Mesothelial cell of epicardium (in vitro differentiated cells): ENCODE measurements at places on chromosomes 3 and 15. TPM values are rescaled to one million over a fixed set of nuclear protein-coding genes. Genes with fewer than 3 reads are reported as not detected.

Gene SLC2A2
- not detected in 3 replicates for total RNA-seq

DNA sequence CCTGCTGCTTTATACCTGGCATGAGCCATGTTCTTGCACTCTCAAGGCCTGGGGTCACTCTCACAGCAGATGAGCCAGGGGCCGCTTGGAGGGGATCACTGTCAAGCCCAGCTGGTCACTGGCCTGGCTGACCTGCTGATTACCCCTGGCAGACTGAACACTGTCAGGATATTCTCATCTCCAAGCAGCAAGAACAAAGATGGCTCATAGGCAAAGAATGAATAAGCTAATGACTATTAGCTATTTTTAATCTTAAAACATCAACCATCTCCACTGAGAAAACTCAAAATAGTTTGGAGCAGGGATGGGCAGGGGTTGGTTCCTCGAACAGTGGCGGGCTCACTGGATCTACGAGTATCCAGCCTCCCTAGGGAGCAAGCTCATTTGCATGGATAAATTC lies 64.4 kb upstream of the ACAN start:
- no peak for DNase-seq

DNA sequence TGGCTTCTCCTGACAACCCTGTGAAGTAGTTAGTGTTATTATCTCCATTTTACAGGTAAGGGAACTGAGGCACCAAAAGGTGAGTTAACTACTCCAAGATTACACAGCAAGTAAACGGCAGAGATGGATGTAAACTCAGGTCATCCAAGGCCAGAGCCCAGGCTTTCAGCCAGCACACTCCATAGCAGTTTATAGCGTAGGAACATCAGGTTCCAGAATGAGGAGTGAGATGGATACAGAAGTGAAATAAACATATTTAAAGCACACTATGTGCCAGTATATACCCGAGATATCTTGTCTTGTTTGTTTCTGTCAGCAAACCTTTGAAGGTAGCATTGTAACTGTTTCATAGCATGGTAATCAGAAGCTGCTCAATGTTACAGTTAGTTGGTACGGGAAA lies 279.0 kb downstream of the OXSM start:
- DNase-seq = no peak

GRCh38 chr3:34248352-34248751 lies 449.9 kb downstream of the PDCD6IP start:
- DNase-seq = no peak

DNA sequence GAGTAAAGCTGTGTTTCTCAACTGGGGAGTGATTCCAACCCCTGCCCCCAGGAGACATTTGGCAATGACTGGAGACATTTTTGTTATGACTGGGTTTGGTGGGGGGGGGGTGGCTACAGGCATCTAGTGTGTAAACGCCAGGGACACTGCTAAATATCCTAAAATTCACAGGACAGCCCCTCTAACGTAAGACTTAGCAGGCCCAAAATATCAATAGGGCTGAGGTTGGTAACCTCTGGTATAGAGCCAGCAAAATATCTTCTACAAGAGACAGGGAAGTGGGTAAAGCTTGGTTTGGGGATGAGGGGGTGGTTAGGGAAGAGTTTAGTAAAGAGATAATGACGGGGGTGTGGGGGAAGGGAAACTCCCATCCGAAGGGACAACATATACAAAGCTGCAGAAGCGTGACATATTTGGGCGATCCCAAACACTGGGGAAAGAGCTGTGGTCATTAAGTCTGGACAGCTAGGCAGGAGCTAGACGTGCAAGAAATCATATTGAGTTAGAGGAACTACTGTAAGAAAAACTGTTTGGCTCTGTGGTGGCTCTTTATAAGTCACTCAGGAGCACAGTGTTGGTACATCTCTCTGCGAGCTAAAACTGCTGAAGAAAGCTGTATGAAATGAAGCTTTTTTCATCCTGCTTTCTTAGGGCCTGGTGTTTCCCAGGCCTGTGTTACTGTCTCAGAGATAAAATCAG lies 697 bp upstream of the TRIM69 start:
- DNase-seq = no peak

DNA sequence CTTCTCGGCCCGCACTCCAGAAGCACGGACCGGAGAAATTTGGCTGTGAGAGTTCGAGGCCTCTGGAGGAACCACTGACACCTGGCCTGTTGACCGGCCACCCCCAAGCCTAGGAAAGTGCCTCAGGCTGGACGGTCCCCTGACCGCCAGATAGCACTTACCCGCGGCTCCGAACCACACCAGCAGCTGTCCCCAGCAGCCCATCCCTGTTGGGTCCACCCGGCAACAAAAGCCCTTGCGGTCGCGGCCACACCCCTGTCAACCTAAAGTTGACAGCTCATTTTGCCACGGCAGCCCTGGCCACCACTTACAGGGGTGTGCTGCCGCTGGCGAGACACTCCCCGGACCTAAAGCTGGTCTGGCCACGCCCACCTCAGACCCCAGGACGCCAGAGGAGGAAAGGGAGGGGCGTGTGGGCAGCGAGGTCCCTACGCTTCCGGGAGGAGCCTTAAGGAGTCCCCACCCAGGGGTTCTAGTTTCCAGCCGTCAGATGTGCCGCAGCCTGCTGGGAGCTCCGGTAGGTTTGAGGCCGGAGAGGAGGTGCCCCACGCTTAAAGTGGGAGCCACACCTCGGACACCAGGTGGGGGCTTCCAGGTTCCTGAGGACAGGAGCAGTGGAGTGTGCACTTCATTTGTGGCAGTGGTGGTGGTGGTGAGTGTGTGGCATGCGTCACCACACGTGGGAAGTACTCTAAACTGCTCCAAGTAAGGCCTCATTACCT lies at the start of gene LTK:
Gene LTK, minus strand, starts transcription at position 322 of the 722 bp plus-strand sequence. Its CDS starts 118 bp downstream, at position 204.
- DNase-seq = no peak

DNA sequence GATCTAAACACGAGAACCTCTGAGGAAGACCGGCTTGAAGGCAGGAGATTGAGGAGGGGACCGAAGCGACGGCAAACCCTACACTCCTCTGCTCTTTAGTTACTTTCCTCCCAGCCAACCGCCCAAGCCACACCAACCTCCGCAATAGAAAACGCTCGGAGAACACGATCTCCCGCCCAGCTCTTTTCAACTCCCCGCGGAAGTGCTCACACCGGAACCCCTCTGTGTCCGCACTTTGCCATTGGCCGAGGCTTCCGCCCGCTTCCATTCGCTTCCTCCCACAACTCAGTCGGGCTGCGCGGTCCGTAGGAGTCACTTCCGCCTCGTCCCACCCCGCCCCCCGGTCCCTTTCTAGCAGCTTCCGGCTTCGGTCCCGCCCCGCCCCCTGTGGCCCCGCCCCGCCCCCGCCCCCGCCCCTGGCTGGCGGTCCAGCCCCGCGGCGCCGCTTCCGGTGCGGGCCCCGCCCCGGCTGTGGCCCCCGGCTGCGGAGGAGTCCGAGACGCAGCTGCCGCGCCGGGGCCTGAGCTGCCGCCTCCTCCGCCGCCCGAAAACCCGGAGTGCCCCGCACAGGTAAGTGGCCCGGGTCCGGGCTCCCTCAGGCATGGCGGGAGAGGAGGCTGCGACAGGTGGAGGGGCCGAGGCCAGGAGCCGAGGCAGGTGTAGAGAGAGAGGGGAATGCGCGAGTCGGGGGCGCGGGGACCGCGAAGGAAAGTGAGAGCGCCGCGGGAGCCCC lies at the start of gene ARID3B:
Gene ARID3B, plus strand, starts transcription at position 460 of the 733 bp plus-strand sequence. CDS start 2,717 bp downstream, outside the sequence.
- DNase-seq = peak; percentile 92

DNA sequence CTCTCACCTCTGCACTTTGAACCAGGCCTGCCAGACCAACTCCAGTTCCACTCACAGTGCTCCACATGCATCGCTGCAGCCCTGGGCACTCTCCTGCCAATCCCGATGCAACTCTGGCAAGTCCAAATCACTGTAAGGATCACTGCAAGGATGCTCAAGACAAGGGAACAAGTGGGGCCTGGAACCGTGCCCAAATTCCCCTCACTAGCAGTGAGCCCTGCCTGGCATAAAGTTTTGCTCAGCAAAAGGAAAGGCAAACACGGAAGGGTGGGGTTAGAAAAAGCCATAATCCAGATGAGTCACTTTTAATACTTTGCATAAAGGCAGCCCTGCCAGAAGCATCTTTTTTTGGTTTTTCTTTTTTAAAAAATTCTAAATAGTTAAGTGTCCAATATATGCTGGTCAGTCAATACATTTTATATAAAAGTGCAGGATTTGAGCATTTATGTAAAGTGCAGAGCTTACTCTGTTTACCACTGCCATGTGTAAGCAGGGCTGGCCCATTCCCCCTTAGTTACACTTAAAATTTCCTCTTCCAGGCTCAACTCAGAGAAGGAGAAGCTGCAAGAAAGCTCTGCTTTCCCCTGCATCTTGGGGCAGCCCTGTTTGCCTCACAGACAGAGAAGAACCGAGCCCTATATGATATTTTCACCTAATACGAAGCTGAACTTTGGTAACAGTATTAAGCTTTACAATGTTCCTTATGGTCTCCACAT lies 102.2 kb downstream of the CD47 start:
- DNase-seq = no peak

GRCh38 chr3:150319900-150320299 lies 88.2 kb upstream of the TSC22D2 start:
- DNase-seq = no peak

DNA sequence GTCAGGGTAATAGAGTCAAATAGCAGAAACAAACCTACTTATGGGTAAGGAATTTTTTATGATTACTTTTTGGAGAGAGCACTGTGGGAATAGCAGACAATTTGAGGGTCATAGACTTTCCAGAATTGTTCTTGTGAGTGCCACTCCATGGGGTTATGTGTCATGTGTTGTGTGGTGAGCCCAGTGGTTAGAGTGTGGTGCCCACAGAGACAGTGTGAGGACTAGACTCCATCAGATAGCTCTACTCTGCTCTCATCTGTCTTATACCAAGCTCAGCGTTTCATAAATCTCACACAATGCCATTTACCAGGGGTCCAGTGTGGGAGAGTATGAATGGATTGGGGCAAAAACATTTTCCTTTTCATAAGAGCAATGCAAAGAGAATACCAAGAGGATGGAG lies 188.9 kb downstream of the AGBL1 start:
- DNase-seq = no peak

GRCh38 chr3:13772321-13772745 lies 107.5 kb downstream of the WNT7A start:
- DNase-seq = no peak

DNA sequence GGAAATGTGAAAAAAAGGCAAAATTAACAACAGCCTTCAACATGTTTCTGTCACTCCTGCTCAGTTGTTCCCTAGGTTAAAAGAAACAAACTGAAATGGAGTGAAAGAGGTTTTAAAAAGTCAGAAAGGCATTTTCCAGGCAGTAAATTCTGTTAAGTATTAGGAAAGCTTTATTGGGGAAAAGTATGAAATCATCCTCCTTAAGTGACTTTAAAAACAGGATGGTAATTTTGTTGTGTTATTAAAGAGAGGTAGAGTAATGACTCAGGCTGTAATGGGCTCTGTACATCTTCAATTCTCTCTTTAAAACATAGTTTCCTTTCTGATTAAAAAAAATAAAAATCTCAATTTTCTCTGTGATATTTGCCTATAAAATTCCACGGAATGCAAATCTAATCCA lies 81.1 kb downstream of the OTOL1 start:
- no peak for DNase-seq

DNA sequence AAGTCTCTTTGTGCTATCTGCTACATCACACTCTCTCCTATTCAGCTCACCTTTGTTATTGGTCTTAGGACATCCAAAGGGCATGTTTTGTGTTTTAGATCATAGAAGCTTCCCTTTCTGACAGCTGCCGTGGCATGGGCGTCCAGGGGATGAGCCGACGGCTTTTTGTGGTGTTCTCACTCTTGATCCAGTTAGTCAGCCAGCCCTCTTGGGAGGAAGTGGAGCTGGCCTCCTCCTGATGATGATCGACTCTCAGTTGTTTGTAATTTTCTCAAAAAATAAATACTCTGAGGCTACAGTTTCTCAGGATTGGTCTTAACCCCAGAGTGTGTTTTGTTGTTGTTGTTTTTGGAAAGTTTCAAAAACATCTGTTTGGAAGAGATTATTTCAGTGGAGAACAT lies 34.4 kb downstream of the BOC start:
- no peak for DNase-seq

GRCh38 chr3:16759227-16759903 lies 125.4 kb upstream of the PLCL2 start:
- no peak for DNase-seq

Gene CALML4
- 8.3 to 10.2 TPM (median 8.4 TPM) in 3 replicates for total RNA-seq

Gene PLCH1
- total RNA-seq = 1.0 to 1.3 TPM (median 1.2 TPM) in 3 replicates

Gene PLS1
- total RNA-seq = 7.2 to 7.5 TPM (median 7.3 TPM) in 3 replicates

DNA sequence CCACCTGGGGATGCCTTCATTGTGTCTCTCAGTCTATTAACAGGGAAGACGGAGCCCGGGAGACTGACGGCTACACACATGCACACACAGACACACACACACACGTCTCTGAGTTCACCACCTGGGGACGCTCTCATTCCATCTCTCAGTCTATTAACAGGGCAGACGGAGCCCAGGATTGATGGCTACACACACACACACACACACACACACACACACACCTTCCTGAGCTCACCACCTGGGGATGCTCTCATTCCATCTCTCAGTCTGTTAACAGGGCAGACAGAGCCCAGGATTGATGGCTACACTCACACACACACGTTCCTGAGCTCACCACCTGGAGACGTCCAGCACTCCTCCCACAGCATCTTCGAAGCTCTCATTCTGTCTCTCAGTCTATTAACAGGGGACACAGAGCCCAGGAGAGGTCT lies 143.9 kb downstream of the OR4M2 start:
- DNase-seq = peak; percentile 33

DNA sequence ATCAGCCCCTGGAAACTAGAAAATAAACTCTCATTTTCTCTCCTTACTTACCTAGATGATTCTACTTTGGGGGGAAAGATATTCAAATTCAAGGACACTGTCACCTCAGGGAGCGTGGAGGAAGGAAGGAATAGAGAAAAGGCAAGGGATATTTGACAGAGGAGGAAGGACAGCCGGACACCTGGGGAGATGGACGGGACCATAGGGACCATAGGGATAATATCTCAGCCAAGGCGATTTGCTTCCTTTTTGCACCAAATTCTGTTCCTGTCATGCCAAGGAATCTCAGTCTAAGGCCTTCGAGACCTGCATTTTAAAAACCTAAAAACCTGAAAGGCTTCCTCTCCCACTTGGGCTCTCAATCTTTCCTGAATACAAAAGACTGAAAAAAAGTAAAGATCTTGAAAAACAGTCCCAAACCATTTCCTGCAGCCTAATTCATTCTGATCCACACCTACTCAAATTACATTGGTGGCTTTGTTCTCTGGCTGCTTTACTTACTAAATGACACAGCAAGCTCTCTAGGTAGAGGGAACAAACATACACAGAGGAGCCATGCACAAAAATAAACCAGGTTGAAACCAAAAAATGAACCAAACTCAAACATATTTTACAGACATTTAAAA lies 73.9 kb upstream of the SLC24A5 start:
- DNase-seq = no peak

Gene TEX55
- total RNA-seq = not detected in 3 replicates

Gene AP3B2
- total RNA-seq = 1.3 to 2.5 TPM (median 2.4 TPM) in 3 replicates

- no peak for DNase-seq
Measured at GRCh38 chr3:137766041-137766875, 2.1 kb downstream of the SOX14 start.

DNA sequence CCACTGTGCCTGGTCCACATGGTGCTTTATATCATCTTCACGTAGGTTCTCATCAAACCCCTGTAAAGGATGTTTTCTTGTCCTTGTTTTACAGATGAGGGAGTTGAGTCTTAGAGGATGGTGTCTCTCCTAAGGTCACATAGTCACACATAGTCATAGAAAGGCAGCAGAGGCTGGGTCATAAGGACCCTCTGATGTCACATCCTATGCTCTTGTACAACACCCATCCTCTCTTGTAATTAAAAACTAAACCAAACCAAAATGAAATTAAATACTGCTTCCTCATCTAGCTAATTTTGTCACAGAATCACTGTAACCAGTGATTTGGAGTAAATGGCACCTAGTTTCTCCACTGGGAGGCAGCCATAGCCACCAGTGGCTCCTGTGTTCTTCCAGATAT lies 21.8 kb upstream of the ATP1B3 start:
- DNase-seq = no peak

Gene GLDN
- 0.38 to 0.52 TPM (median 0.49 TPM) in 3 replicates for total RNA-seq
